COR-L47 (cell line): ENCODE measurements at places on chromosomes 5 and 9.

- no peak for DNase-seq
These were observed 80.8 kb downstream of the HRH2 start for GRCh38 chr5:175738602-175739133.

GRCh38 chr5:128355961-128356360 lies 182.1 kb downstream of the FBN2 start:
- no peak for DNase-seq

DNA sequence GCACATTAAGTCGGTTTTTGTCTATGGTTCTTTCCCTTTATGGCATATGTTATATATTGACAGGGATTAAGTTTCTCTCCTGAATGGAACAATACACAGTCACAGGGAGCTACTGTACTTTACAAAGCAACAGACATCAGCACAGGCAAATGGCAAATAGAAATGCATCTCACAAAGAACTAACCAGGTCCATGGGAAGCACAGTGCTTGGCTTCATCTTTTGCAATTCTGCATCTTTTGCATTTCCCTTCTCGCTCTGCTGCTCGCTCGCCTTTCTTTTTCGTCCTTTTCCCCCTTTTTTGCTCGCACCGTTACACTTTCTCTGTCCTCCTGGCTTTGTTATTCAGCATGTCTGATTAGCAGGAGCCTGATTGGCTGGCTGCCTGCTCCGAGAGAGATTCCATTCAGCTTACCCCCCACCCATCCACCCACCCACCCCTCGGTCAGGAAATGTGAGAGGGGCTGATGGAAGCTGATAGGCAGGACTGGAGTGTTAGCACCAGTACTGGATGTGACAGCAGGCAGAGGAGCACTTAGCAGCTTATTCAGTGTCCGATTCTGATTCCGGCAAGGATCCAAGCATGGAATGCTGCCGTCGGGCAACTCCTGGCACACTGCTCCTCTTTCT lies at the start of gene ADAMTSL1:
TSS of gene ADAMTSL1 (plus strand) at position 502 of the 628 bp plus-strand sequence. CDS start at position 582, 80 bp downstream.
- peak; percentile 30 for DNase-seq

DNA sequence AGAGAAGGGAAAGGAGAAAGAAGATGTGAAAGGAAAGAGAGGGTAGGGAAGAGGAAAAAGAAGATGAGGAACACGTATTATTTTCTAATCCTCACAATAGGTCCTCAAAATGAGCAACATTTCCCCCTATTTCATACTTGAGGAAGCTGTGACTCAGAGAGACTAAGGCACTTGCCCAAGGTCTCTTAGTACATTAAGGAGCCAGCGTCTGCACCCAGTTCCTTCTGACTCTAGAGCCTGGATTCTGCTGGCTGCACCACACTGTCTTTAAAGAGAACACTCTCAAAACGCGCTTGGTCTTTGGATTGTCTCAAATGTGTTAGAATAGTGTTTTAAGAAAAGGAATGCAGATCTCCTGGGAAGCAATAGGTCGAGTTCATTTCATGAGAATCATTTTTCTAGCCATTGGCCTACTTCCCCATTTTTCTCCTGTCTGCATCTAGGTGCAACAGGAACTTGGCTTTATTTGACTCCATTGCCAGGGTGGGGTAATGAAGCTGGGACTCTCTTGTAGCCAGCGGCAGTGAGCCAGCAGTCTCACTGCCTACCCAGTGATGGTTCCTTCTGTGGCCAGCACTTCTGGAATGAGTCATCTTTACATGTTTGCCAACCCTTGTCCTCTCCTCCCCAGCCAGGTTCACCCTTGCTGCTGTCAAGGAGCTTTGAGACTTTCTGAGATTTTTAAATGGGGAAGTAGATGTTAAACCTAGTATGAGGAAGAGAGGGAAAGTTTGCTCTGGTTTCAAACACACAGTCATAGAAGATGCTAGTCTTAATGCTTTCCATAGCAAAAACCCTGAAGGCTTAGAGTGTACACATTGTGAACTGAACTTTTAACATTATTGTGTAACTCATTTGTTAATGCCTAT lies 82.7 kb downstream of the DOCK8 start:
- DNase-seq, result no peak

DNA sequence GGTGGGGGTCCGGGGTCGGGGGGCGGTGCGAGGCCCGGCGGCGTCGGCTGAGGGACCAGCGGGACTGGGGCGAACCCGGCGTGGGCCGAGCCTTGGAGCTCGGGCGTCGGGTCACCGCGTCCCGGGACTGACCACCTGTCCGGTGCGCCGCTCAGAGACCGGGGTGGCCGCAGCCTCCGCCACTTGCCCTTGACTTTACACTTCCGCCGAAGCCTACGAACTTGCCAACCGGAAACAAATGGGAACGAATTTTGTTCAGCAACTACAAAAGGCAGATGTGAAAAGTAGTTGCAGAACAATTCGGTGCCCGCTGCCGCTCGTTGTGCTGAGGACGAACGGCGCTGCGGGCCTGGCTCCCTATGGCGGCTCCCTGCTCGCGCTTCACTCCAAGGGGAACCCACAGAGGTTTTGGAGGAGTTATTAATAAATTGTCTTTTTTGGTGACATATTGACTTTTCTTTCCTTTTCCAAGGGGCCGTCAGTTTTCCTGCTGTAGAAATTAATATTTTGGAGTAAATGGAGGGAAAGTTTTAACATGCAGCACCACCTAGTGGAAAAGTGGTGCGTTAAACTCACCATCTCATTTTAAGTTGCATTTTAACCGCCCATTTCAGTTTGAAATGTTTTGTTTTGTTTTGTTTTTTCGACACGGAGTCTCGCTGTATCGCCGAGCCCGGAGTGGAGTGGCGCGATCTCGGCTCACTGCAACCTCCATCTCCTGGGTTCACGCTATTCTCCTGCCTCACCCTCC lies 490 bp downstream of the PCBD2 start:
- DNase-seq, result peak; percentile 70

DNA sequence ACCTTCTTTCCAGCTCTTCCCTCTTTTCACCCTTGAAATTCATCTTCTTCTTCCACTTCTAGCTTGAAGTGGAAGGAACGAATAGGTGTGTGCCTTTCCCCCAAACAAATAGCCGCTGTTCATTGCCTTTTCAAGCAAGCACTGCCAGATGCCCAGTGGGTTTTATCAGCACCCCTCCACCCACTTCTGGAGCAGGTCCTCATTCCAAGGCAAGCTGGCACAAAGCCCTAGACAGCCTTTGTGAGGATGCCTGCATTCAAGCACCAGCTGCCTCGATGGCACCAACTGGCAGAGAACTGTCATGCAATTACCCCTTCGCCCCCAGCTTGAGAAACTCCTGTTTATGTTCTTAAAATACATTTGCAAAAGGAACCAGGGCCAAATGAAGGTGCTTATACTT lies 36.5 kb downstream of the SERINC5 start:
- no peak for DNase-seq

GRCh38 chr9:109453210-109453842 lies 44.8 kb downstream of the PTPN3 start:
- DNase-seq, result no peak

GRCh38 chr9:89879701-89880100 lies 274.9 kb downstream of the GADD45G start:
- no peak for DNase-seq

DNA sequence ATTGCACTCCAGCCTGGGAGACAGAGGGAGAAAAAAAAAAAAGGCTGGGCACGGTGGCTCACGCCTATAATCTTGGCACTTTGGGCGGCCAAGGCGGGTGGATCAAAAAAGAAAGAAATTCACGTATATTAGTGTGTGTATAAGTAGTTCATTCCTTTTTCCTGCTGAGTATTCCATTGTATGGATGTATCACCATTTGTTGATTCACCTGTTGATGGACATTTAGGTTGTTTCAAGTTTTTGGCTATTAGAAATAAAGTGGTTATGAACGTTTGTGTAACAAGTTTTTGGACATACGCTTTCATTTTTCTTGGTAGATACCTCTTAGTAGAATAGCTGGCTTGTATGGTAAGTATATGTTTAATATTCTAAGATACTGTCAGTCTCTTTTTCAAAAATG lies 28.5 kb downstream of the ZNF131 start:
- no peak for DNase-seq

GRCh38 chr5:115720888-115721287 lies 95.1 kb upstream of the TMED7 start:
- DNase-seq, result no peak

- no peak for DNase-seq
These were observed 463.2 kb upstream of the ADAMTS16 start for GRCh38 chr5:4676934-4677333.

DNA sequence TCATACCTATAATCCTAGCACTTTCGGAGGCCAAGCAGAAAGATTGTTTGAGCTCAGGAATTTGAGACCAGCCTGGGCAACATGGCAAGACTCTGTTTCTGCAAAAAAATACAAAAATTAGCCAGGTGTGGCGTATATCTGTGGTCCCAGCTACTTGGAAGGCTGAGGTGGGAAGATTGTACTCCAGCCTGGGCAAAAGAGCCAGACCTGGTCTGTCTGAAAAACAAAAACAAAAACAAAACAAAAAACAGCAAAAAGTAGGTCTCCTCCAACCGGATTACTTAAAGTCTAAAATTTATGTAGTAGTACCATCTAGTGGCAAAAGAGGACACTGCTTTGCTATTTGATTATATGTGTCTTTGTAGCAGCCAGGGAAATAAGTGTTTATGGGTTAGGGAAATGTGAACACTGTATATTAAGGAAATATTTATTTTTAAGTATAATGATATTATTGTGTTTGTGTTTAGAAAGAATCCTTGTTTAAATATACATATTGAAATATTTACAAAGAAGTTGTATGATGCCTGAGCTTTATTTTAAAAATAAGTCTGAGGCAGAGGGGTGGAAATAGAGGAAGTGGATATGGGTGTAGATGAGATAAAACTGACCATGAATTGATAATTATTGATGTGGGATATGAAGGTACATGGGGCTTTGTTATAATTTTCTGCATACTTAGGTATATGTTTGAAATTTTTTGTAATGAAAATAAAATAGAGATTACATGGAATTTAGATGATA lies 20.0 kb downstream of the APC start:
- peak; percentile 65 for DNase-seq

DNA sequence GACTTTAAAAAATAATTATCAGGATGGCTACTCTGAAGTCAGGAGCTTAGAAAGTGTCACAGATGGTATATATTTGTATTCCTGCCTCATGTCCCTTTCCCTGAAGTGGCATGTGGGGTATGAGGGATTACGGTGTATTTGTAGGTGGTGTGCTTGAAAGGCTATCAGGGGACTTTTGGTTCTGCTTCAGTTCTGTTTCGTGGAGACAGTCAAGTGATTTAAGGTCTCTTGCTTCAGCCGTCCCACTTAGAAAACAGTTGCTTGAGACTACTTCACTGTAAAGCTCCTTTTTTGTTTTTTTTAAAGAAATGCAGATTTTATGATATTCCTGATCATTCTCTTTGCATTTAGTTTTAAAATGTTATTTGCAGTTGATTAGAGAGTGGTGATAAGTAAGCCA lies 18.3 kb downstream of the PARP8 start:
- DNase-seq, result no peak

DNA sequence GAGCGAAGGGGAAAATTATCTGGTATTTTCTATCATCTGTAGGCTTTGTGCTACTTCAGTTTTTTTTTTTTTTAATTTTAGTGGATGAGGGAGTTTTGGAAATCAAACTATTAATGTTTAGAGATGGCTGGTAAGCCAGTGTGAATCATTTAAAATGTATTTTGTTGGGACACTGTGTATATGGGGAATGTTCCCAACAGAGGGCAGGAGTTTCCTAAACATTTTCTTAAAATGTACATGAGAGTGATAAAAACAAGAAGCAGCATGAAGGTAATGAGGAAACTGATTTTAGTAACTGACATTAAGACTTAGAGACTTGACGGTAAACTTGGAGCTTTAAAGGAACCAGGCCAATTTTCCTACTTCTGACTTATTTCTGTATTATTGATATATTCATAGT lies 68.2 kb upstream of the ITGA2 start:
- no peak for DNase-seq

DNA sequence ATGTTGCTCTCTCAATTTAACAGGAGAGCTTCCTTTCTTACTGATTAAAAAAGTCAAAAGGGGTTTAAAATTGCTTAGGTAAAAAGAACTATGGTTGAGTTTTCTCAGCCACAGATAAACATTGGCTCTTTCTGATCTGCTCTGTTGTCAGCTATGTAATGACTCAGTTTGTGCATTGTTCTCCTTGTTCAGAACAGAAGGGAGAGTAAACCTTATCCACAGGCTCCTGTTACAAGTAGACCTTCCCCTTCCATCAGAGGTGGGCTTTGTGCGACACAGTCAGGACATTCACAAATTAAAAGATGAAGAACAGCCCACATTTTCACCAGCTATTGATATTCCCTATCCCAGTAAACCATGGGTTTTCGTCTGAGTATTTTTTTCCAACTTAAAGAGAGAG lies 236.3 kb upstream of the SEMA6A start:
- DNase-seq, result no peak

DNA sequence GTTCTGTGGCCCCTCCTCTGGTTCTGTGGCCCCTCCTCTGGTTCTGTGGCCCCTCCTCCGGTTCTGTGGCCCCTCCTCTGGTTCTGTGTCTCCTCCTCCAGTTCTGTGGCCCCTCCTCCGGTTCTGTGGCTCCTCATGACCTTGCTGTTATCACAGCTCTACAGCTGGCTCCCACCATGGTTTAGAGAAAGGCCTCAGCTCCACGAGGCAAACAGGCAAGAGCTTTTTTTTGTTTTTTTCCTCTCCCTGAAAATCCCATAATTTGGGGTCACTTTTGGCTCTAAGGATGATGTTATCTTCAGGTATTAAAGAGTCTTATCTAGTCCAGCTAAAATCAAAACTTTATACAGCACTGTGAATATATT lies 31.8 kb downstream of the C5orf15 start:
- DNase-seq, result no peak

GRCh38 chr5:76537073-76537543 lies 86.1 kb downstream of the F2RL2 start:
- no peak for DNase-seq

DNA sequence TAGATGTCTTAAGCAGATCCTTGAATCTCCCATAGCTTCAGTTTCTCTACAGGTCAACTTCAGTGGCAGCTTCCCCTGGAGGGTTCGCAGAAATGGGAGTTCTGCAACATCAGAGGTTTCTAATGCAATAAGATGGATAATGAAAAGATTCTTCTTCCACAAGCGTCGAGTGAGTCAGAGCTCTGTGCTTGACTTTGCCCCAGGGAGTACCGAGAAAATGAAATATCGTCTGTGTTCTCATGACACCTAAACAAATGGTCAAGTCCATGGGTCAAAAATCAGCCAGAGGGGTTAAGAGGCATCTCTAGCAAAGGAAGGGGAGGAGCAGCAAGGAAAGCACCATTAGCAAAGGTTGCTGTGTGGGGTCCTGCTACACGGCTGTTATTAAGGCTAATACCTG lies 3.2 kb upstream of the ADRA1B start:
- no peak for DNase-seq

DNA sequence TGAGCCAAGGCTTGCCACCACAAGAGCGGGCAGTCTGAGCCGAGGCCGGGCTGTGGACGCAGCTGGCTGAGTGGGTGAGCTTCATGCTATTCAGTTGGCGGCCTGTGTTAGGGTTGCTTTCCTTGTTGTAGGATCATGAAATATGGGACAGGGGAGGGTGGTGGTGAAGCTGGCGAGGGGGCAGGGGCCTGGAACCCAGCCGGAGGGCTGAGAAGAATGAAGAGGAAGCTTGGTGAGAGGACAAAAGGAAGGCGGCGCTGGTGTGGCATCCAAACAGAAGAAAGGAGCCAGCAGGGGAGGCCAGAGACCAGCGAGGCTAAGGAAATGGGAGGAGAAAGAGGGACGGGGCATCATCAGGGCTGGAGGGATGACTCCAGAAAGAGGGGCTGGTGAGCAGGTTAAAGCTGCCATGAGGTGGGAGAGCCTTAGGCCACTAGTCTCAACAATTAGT lies 18.3 kb downstream of the RALGPS1 start:
- no peak for DNase-seq
